Kidney epithelial cell (primary cell): ENCODE measurements at places on chromosomes 4 and X. TPM values are rescaled to one million over a fixed set of nuclear protein-coding genes. Genes with fewer than 3 reads are reported as not detected.

The DCAF12L1 gene
- 2.1 and 2.9 TPM in 2 replicates for total RNA-seq

The KLF8 gene
- total RNA-seq = 2.6 and 4.4 TPM in 2 replicates

The JADE3 gene
- 9.4 and 11.2 TPM in 2 replicates for total RNA-seq

The MPC1L gene
- not detected in 2 replicates for total RNA-seq
